ENCODE measurements at places on chromosomes 1 and 21. TPM values are rescaled to one million over a fixed set of nuclear protein-coding genes. Genes with fewer than 3 reads are reported as not detected.

Gene PLA2G2F
- total RNA-seq, result 4.2 TPM

Gene LCE1D
- not detected for total RNA-seq

Gene APCS
- not detected for total RNA-seq

Gene IL24
- not detected for total RNA-seq

Gene AMY1B
- total RNA-seq, result not detected

Gene S100A7
- total RNA-seq, result not detected

Gene ZBED6
- 4.8 TPM for total RNA-seq

Gene NCAM2
- not detected for total RNA-seq

Gene OLFML2B
- 9.0 TPM for total RNA-seq

Gene TFF2
- not detected for total RNA-seq

Gene NDUFS5
- 889 TPM for total RNA-seq

Gene DNAJC28
- 0.92 TPM for total RNA-seq

Gene GSTM5
- not detected for total RNA-seq

Gene RAP1GAP
- 0.94 TPM for total RNA-seq

Gene S100A8
- total RNA-seq, result not detected

Gene PLA2G2D
- total RNA-seq, result not detected

Gene ZNF684
- 3.9 TPM for total RNA-seq

Gene EBNA1BP2
- 173 TPM for total RNA-seq

Gene SPRR2D
- total RNA-seq, result not detected

Gene PSRC1
- 56.6 TPM for total RNA-seq

Gene OR6N1
- not detected for total RNA-seq

Gene MYOM3
- 1.7 TPM for total RNA-seq

Gene TNFRSF18
- total RNA-seq, result 3.1 TPM

Gene KDF1
- 10.0 TPM for total RNA-seq

Gene LEMD1
- 0.52 TPM for total RNA-seq

Gene RNU1-1
- total RNA-seq, result under 0.01 TPM

Gene TMCO4
- total RNA-seq, result 20.0 TPM

Gene GPR37L1
- 0.07 TPM for total RNA-seq

Gene EPHB2
- total RNA-seq, result 93.6 TPM

Gene INAVA
- 84.0 TPM for total RNA-seq

Gene HLX
- 0.63 TPM for total RNA-seq

Gene PTPRC
- not detected for total RNA-seq

Gene SPRR1A
- not detected for total RNA-seq

Gene C1orf115
- total RNA-seq, result 5.5 TPM

Gene ZNF648
- total RNA-seq, result not detected

Gene COA7
- 11.7 TPM for total RNA-seq

Gene CD5L
- not detected for total RNA-seq

Gene NOS1AP
- total RNA-seq, result 0.72 TPM

Gene SPATA45
- total RNA-seq, result not detected

Gene MFAP2
- 42.2 TPM for total RNA-seq

Data from epithelial cell of proximal tubule (primary cell).